ENCODE measurements at places on chromosomes 7 and 10. TPM values are rescaled to one million over a fixed set of nuclear protein-coding genes. Genes with fewer than 3 reads are reported as not detected.

Gene MYL10
- total RNA-seq = 0.69 TPM

- DNase-seq = no peak
Observed at GRCh38 chr10:47366181-47366631, 17.9 kb downstream of the ZNF488 start.

DNA sequence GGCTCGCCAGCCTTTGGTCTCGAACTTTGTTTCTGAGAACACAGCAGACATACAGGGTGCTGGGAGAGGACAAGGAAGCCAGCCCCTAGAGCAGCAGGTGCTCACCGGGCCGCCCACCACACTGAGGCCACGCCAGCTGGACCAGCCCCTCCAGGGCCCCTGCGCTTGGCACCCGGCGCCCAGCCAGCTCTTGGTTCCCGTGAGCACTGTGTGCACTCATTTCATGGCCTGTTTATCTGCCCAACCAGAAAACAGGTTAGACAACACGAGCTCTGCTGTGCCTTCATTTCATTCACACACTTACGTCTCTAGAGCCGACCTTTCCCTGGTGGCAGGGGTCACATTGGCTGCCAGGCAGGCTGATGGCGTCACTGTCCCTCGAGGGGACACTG is 104.0 kb downstream of the CYTH3 start:
- no peak for DNase-seq

DNA sequence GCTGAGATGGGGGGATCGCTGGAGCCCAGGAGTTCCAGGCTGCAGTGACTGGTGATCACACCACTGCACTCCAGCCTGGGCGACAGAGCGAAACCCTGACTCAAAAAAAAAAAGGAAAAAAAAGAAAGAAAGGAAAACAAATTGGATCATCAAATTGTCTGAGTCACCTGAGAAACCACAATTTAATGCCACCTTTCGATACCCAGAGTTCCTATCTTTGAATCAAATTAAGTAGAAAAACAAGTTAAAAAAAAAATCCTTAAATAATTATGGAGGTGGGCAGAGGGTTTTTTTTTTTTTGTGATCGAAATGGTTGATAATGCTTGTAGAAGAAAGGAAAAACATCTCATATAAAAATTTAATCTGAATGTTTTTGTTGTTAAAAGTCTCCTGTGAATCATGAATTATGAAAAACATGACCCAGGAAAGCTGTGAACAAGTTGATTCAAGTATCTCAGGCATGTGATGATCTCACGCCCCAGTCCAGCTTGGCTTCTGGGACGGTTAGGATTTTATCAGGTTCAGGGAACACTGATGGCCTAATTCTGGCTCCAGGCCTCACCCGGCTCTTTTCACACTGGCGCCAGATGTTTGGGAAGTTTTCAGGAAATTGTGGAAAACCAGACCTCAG is 25.3 kb upstream of the CUX1 start:
- peak; percentile 35 for DNase-seq

- DNase-seq = no peak
Observed at GRCh38 chr7:69898189-69898588, 299.9 kb downstream of the AUTS2 start.
